A549 treated with ZK216348 at 1 μM for 4 hours (cell line): ENCODE measurements at places on chromosomes 11 and 22. TPM values are rescaled to one million over a fixed set of nuclear protein-coding genes. Genes with fewer than 3 reads are reported as not detected.

MIAT gene
- 0.22 to 0.48 TPM (median 0.34 TPM) in 5 replicates for total RNA-seq

TMEM151A gene
- 1.2 to 4.3 TPM (median 3.5 TPM) in 5 replicates for total RNA-seq

POU2AF2 gene
- not detected in 5 replicates for total RNA-seq

C22orf15 gene
- total RNA-seq, result not detected in 5 replicates

SYT7 gene
- 0.78 to 1.3 TPM (median 1.2 TPM) in 5 replicates for total RNA-seq
